CMK (cell line): ENCODE measurements at places on chromosomes 12 and 14.

DNA sequence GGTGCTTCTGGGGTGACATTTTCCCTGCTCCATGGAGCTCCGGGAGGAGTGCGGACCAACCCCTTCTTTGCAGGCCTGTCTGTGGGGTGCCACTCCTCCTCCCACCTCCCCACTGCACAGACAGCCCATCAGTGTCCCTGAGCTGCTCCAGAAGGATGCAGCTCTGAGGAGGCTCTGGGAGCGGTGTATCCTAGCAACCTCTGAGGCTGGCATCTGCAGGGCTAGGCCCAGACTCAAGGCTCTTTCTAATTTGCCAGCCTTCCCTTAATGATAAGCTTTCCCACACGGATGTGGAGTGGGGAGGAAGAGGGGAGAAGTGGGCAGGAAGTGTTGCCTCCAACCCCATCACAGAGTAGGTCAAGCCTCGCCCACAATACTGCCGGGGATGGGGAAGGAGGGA is 59.7 kb downstream of the CALM1 start:
- no peak for DNase-seq

DNA sequence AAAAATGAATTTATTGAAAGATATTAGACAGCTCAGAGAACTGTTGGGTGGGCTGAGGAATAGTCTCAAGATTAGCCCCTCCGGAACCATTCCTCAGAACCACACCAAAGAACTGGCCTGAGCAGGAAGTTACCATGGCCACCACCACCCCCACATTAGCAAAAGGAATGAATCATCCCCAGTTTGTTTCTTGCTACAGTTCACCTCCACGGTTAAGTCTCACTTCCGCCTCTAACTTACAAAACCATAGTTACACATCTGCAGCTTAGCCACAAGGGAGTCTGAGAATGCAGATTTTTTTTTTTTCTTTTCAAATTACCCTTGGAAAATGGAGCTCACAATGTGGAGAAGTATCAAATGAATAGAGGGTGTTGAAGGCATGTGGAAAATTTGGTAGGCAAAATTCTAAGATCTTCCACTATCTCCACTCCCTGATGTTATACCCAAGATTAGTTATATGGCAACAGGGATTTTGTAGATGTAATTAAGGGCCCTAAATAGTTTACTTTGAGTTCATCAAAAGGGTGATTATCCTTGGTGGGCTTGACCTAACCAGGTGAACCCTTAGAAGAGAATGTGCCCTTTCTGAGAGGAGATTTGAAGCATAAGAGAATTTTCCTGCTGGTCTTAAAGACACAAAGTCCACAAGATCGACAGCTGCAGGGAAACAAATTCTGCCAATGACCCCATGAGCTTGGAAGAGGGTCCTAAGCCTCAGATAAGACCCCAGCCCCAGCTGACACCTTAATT is 129.8 kb upstream of the KRR1 start:
- DNase-seq: no peak

DNA sequence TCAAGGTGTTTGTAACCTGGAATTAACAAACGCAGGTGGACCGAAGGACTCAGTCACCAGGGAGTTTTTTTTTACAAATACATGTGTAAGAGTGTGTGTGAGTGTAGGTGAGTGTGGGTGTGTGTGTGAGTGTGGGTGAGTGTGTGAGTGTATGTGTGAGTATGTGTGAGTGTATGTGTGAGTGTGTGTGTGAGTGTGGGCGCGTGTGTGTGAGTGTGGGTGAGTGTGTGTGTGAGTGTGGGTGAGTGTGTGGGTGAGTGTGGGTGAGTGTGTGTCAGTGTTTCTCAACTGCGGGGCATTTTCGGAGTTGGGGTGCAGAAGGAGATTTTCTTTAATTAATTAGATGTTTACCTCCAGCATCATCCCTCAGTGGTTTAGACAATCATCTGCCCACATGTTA is 1178.8 kb downstream of the VRK1 start:
- DNase-seq: no peak

DNA sequence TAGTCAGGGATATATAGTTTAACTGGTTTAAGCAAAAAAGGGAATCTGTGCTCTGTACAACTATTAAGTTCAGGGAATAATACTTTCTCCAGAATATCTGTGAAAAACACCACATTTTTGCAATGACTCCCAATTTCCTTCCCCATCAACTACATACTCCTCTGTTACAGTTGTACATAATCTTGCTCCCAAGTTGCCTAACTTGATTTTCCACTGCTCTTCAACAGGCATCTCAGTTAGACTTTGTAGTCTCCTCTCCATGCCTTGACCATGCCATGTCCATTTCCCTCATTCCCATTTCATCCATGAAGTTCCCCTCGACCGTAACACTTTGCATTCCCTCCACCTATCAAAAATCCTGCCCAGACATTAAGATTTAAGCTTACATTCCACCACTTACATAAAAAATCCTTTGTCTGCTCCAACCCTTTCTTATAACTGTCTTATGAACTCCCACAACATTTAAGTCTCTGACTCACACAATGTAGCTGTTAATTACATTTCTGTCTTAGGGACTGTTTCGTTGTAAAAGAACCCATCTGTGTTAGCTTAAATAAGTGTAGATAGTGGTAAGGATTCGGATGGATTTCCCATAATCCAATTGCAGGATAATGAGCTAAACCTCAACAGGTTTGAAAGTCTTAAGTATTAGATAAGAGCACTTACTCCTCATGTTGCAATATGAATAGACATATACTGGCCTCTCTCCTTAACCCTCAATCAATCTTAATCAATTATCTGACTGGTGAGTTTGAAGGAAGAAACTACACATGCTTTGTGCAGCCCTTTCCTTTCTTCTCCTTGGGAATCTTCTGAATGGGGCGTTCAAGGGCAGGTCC is 156.5 kb downstream of the PAWR start:
- DNase-seq: no peak

DNA sequence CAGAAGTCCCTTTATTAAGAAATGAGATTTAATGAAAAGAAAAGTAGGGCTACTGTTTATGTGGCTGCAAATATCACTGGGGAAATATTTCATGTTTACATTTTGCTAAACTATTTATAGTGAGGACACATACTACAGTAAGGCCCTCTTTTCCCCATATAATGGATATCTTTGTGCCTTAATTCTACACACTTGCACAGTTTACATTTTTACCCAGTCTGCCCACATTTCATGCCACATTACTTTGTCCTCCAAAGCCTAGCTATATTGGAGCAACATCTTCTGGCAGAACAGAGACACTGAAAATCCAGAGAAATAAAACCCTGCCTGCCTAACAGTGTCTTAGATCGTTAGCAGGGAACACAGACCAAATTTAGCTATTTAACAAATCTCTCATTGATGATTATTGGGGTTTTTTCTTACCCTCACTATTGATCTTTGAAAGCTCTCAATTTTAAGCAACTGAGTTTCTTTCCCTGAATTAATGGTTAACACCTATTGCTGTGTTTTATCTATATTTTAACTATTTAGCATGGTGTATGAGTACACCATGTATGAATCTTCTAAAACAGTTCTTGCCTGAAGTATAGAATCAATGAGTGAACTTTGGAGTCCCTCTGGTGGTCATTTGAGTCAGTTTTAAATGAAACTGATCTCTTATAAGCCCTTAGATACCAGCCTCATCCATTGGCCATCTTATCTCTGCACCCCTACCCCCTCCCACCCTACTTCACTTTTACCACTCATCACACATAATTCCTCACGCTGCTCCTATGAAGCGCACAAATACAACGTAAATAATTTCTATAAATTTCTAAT is 170.2 kb downstream of the BCAT1 start:
- peak; percentile 11 for DNase-seq

- no peak for DNase-seq
Observed at GRCh38 chr12:64825143-64826021, 935 bp downstream of the TBC1D30 start.

GRCh38 chr12:33649992-33650391 is 210.4 kb upstream of the SYT10 start:
- no peak for DNase-seq

- no peak for DNase-seq
Observed at GRCh38 chr12:124385219-124385969, 90.5 kb downstream of the RFLNA start.

DNA sequence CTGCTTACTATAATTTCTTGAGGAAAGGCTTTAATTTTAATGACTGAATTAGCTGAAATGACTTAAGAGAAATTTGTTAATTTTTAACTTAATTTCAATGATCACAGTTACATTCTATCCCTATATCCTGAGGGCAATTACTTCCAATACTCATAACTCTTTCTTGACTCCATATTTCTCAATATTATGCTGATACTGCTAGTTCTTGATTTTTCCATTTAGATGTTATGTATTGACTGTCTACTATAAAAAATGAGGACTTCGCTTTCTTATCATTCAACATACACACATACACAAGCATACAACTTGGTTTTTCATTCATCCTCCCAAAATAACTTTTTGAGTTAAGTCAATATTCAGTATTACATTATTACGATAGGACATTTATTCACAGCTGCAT is 176.2 kb downstream of the PHLDA1 start:
- no peak for DNase-seq

DNA sequence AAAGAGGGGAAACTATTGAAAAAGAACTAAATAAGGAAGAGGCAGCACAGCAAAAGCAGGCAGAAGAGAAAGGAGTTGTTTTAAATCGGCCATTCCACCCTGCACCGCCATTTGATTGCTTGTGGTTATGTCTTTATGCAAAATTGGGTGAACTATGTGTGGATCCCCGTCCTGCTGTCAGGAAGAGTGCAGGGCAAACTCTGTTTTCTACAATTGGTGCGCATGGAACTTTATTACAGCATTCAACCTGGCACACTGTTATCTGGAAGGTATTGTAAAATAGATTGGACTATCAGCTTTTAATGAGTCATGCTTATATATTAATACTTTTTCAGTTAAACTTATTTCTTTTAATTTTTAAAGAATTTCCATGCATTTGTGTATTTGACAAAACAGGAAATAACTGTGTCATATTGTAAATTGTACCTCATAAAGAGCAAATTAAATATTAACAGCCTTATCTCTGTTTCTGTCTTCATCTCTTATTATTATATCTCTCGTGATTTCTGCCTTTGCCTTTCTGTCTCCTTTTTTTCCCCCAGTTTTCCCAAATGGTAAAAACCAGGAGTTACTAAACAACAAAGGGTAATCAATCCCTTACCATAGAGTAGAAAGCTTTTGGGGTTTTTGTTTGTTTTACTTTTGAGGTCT is 86.4 kb downstream of the MON2 start:
- DNase-seq: no peak

- DNase-seq: no peak
Observed at GRCh38 chr12:108606492-108606891, 8.6 kb upstream of the TMEM119 start.

GRCh38 chr12:57016348-57016747 is at the start of gene TAC3:
TSS of gene TAC3 (minus strand) at chr12:57016529. CDS start at chr12:57015797, 732 bp downstream.
- no peak for DNase-seq

DNA sequence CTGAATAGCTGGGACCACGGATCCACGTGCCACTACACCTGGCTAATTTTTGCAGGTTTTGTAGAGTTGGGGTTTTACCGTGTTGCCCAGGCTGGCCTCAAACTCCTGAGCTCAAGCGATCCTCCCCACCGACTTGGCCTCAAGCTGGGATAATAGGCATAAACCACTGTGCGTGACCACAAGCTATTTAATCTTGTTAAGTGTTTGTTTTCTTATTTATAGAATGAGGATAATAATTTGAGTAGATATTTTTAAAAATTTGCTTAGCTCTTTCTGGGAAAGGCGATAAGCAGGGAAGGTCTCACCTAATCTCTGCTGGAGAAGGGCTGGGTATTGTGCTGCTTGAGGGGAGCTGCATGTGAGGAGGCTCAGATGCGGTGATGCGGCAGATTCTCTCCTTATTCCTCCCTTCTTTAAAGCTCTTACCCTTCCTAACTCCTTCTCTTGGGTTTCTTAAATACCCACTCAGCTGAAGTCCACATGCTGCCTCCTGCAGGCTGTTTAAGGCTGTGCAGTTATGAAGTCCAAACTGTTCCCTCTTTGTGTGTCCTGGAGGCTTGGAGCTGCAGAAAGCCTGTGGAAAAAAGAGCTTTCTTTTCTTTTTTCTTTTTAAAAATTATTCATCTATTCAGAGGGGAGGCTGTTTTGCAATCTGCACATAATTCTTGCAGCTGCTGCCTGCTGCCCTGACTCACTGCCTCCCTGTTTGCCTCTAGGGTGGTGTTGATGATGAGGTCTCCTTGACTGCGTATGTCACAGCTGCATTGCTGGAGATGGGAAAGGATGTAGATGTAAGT is 37.9 kb downstream of the A2ML1 start:
- no peak for DNase-seq

- no peak for DNase-seq
Observed at GRCh38 chr12:65889144-65889880, 65.0 kb downstream of the HMGA2 start.

- no peak for DNase-seq
Observed at GRCh38 chr12:1305791-1306500, 288.4 kb downstream of the FBXL14 start.

GRCh38 chr14:30656190-30656632 is 34.1 kb downstream of the SCFD1 start:
- no peak for DNase-seq

- no peak for DNase-seq
Observed at GRCh38 chr14:57961786-57962060, 95.8 kb upstream of the SLC35F4 start.

DNA sequence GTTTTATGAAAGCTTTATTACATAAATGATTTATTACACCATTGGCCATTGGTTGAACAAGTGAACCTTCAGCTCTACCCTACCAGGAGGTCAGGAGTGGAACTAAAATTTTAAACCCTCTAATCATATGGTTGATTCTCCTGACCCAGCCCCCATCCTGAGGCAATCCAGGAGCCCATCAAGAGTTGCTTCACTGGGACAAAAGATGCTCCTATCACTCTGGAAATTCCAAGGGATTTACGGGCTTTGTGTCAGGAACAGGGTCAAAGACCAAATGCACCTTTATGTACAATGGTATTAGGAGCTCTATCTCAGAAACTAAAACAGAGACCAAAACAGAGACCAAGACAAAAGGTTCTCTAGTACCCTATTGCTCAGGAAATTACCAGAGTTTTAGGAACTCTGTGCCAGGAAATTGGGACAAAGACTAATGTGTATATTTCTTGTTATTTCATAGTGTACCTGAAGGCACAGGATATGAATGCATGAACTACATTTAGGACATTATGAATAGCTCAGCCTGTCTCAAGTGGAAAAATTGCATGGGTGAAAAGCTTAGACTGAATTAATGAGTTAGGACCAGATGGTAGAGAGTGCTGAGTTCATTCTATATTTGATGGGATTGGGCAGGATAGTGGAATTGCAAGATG is 171.7 kb upstream of the FLRT2 start:
- DNase-seq: no peak

DNA sequence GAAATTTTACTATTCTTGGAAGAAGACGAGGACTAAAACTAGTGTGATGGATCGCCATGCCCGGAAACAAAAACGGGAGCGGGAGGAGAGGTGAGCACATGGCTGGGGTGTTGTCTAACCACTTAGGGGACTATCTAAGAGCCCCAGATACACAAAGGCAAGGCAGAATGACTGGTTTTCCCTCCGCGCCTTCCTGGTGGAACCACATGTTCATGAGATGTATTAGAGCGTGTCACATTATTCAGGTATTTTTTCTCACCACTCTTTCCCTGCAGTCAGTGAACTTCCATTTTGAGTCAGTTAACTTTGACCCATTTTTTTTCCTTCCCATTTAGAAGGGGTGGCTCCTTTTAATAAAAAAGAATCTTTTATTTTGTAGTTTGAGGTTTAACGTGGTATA is 68.8 kb upstream of the TRAF3 start:
- no peak for DNase-seq
